ENCODE measurements at places on chromosomes 3 and 15.

GRCh38 chr3:141346839-141347238, 21.5 kb upstream of the ZBTB38 start:
- H3K36me3 ChIP-seq = no peaks in the 10 kb centered on the region
- no peak overlapping the region for H3K27ac ChIP-seq
- H3K27me3 ChIP-seq = no peaks in the 10 kb centered on the region

GRCh38 chr15:81332326-81332725, 8.4 kb upstream of the STARD5 start:
- H3K36me3 ChIP-seq = no peaks in the 10 kb centered on the region
- no peak for DNase-seq
- H3K4me3 ChIP-seq = no peak overlapping the region
- no peaks in the 10 kb centered on the region for H3K27me3 ChIP-seq
- peaks cover 2% of the 10 kb centered on the region for H3K4me1 ChIP-seq

DNA sequence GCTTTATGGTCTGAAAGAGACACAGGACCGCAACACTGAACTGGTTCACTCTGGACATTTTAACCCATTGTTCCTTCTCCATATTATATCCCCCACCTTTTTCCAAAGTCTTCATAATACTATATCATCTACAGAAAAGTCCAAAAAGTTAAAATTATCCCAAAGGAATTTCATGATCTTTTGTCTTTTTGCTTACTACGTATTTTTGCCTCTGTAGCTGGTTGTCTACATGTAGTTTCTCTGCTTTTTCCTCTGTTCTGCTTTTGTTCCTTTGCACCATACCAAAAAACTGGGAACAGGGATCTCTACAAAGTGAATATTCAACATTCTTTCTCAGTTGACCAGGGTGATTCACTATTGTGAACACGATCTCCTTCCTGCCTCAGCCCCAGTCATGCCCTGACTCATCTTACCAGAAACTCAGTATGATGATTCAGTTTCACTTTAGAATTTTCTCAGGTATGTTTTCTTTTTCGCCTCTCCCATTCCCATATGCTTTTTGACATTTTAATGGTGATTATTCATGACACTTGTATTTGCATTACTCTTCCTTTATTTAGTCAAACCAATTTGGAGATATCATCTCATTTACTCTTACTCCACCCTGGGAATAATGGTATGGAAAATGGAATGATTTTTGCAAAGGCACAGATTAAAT, 14.5 kb downstream of the EMC4 start:
- no peak overlapping the region for H3K27ac ChIP-seq
- no peak for DNase-seq
- no peaks in the 10 kb centered on the region for H3K27me3 ChIP-seq

GRCh38 chr15:82301296-82302016, 38.8 kb downstream of the SAXO2 start:
- no peak overlapping the region for H3K27ac ChIP-seq
- H3K27me3 ChIP-seq = peaks cover 23% of the 10 kb centered on the region
- H3K4me3 ChIP-seq = no peak overlapping the region
- no peaks in the 10 kb centered on the region for H3K4me1 ChIP-seq

- DNase-seq = no peak
- no peak overlapping the region for H3K27ac ChIP-seq
- H3K4me3 ChIP-seq = peak overlapping the region; percentile 46
- no peaks in the 10 kb centered on the region for H3K27me3 ChIP-seq
Observed at GRCh38 chr15:100245855-100246254, 95.9 kb downstream of the ADAMTS17 start.

DNA sequence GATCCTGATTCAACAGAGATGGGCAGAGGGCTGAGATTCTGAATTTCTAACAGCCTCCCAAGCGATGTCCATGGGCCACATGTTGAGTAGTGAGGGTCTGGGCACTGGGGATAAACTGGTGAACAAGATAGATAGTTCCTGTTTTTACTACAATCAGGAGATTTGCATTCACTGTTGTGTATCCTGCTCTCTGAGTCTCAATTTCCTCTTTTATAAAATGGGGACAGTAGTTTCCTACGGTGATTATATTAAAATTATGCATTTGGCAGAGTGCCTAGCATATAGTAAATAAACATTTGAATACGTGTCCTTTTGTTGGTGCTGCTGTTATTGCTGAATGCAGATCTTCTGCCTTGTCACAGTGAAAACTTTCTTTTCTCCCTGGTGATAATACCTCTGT, 102.5 kb downstream of the MYH15 start:
- H3K4me1 ChIP-seq = peaks cover 3% of the 10 kb centered on the region
- no peak overlapping the region for H3K27ac ChIP-seq
- H3K36me3 ChIP-seq = no peaks in the 10 kb centered on the region
- no peak overlapping the region for H3K4me3 ChIP-seq

- no peak overlapping the region for H3K4me3 ChIP-seq
- no peaks in the 10 kb centered on the region for H3K4me1 ChIP-seq
- no peaks in the 10 kb centered on the region for H3K27me3 ChIP-seq
Observed at GRCh38 chr3:48399387-48400172, 27.6 kb downstream of the FBXW12 start.

GRCh38 chr3:94071713-94072284, 8.9 kb downstream of the NSUN3 start:
- no peaks in the 10 kb centered on the region for H3K27me3 ChIP-seq
- no peaks in the 10 kb centered on the region for H3K4me1 ChIP-seq
- H3K36me3 ChIP-seq = peaks cover 32% of the 10 kb centered on the region
- no peak overlapping the region for H3K27ac ChIP-seq

GRCh38 chr3:47034868-47035489, 55.5 kb downstream of the NBEAL2 start:
- DNase-seq = no peak
- peaks cover 84% of the 10 kb centered on the region for H3K36me3 ChIP-seq
- no peaks in the 10 kb centered on the region for H3K4me1 ChIP-seq
- no peak overlapping the region for H3K27ac ChIP-seq
- H3K27me3 ChIP-seq = no peaks in the 10 kb centered on the region

DNA sequence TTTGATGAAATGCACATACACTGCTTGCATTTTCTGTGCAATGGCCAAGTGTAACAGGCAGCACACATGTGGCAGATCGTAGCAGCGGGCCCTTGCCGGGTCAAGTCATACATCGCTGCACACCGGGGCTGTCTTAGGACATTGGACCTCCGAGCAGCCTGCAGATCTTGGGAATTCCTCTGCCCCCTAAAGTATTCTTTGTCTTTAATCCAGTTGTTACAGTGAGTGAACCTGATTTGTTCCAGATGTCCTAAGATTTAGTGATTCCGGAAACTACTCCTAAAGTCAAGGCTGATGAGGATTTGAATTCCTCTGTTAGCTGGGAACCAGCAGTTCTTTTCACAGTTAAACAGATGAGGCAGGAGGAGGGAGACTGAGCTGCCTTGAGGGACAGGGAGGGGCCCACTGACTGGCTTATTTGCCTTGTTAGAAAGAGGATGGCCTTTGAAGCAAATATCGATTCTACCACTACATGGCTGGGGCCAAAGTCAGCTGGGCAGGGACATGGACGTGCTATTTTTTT, 190.7 kb upstream of the CTDSPL start:
- H3K4me3 ChIP-seq = no peak overlapping the region
- no peak for DNase-seq
- H3K27ac ChIP-seq = no peak overlapping the region
- no peaks in the 10 kb centered on the region for H3K4me1 ChIP-seq
- H3K27me3 ChIP-seq = no peaks in the 10 kb centered on the region

GRCh38 chr3:14587740-14588360, 47.7 kb upstream of the GRIP2 start:
- no peaks in the 10 kb centered on the region for H3K27me3 ChIP-seq
- H3K27ac ChIP-seq = no peak overlapping the region
- H3K36me3 ChIP-seq = no peaks in the 10 kb centered on the region
- DNase-seq = no peak
- no peaks in the 10 kb centered on the region for H3K4me1 ChIP-seq

DNA sequence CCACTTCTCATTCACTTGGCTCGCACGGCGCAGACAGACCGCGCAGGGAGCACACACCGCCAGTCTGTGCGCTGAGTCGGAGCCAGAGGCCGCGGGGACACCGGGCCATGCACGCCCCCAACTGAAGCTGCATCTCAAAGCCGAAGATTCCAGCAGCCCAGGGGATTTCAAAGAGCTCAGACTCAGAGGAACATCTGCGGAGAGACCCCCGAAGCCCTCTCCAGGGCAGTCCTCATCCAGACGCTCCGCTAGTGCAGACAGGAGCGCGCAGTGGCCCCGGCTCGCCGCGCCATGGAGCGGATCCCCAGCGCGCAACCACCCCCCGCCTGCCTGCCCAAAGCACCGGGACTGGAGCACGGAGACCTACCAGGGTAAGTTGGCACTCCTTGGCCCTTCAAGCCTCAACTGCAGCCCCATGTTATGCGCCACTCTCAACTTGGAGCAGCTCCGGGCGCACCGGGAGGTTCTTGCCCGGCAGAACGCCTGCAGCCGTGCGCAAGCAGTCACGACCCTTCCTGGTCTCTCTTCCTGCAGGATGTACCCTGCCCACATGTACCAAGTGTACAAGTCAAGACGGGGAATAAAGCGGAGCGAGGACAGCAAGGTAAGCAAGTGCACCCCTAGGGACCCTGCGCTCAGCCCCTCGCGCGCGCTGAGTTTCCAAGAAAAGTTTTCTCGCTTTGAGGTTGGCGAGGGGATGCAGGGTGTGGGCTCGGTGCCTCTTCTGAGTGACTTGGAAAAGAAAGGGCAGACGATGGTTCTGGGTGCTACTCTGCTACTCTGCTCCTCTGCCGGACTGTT, at the start of gene BHLHE40:
Gene BHLHE40 (plus strand): TSS at position 10 of the 801 bp plus-strand sequence. CDS start 282 bp downstream, at position 292.
- H3K27ac ChIP-seq = no peak within 1 kb of the TSS
- peaks cover 24% of the 10 kb centered on the region for H3K4me1 ChIP-seq
- DNase-seq = no peak
- peaks cover 48% of the 10 kb centered on the region for H3K27me3 ChIP-seq

DNA sequence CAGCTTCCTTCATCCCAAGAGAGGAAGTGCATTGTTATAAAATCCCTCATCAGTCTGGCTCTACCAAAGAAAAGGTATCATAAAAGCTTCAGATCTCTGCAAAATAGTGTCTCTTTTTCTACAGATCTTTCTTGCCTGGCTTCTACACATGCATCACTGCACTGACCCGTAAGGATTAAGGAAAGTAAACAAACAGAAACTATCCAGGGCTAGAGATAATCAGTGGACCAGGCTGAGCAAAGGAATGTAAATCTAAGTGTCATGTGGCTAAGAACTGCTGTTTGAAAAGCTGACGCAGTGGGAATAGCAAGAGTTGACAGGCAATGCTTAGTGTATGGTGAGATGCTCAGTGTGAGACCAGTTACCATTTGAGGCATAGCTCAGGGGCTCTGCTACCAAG, 339.7 kb downstream of the IL5RA start:
- H3K27ac ChIP-seq = no peak overlapping the region
- no peaks in the 10 kb centered on the region for H3K27me3 ChIP-seq
- no peaks in the 10 kb centered on the region for H3K36me3 ChIP-seq
- H3K4me3 ChIP-seq = no peak overlapping the region
- peaks cover 9% of the 10 kb centered on the region for H3K4me1 ChIP-seq

GRCh38 chr3:188068342-188068741, 85.6 kb upstream of the LPP start:
- H3K27me3 ChIP-seq = peaks cover 13% of the 10 kb centered on the region
- no peak overlapping the region for H3K27ac ChIP-seq
- no peak overlapping the region for H3K4me3 ChIP-seq
- H3K36me3 ChIP-seq = no peaks in the 10 kb centered on the region

GRCh38 chr15:82750831-82751180, 41.1 kb upstream of the AP3B2 start:
- peaks cover 5% of the 10 kb centered on the region for H3K4me1 ChIP-seq
- no peaks in the 10 kb centered on the region for H3K27me3 ChIP-seq
- DNase-seq = no peak
- H3K4me3 ChIP-seq = peak overlapping the region; percentile 72
- H3K27ac ChIP-seq = peak overlapping the region; percentile 52
- H3K36me3 ChIP-seq = peaks cover 37% of the 10 kb centered on the region

- no peak for DNase-seq
- no peaks in the 10 kb centered on the region for H3K4me1 ChIP-seq
- H3K4me3 ChIP-seq = no peak overlapping the region
Observed at GRCh38 chr3:31836131-31837075, 144.7 kb downstream of the OSBPL10 start.

DNA sequence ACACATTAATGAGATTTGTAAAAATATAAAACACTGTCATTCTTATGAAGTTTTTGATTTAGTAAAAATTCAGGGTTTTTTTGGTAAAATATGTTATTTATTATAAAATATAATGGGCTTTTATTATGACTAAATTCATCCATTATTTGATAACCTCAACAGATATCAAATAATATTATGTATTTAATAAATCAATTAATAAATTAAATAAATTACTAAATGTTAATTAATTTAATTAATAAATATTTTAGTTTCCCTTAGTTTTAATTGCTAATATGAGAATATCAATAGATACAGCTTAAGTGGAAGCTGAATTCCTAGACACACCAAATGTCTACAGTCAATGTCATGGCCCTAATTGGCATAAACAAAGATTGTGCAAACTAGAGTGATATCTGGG, 82.3 kb upstream of the DGKG start:
- H3K36me3 ChIP-seq = no peaks in the 10 kb centered on the region
- no peak for DNase-seq
- no peak overlapping the region for H3K27ac ChIP-seq
- H3K4me1 ChIP-seq = no peaks in the 10 kb centered on the region
- H3K4me3 ChIP-seq = no peak overlapping the region

DNA sequence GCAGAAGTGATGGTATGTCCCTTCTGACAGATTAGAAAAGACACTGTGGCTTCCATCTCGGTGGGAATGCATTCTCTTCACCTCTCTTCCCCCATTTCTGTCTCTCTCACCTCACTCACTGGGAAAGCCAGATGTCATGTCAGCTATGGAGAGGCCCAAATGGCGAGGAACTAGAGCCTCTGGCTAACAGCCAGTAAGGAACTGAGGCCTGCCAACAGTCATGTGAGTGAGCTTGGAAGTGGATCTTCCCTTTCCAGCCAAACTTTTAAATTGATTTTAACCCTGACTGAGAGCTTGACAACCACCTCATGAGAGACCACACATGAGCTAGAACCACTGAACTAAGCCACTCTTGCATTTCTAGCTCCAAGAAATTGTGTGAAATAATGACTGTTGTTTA, 35.2 kb upstream of the CDAN1 start:
- H3K27ac ChIP-seq = no peak overlapping the region
- H3K27me3 ChIP-seq = no peaks in the 10 kb centered on the region
- H3K36me3 ChIP-seq = peaks cover 30% of the 10 kb centered on the region
- no peak overlapping the region for H3K4me3 ChIP-seq
- no peak for DNase-seq

DNA sequence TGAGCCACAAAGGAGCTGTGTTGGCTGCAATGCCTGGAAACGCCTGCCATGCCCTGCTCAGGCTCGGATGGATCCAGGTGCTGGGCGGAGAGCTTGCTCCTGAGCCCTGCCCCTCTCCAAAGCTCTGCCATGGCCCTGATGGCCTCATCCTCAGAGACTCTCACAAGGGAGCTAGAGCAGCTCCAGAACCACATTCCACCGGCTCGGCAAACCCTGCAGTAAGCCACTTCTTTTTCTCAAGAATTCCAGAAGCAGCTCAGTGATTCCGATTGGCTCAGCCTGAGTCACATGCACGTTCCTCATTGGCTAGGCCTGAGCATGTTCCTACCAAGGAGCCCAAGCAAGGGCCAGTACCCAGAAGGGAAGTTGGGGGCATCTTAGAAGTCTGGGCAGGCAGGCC, 24.8 kb downstream of the TPRA1 start:
- peaks cover 2% of the 10 kb centered on the region for H3K36me3 ChIP-seq
- H3K27ac ChIP-seq = no peak overlapping the region
- no peaks in the 10 kb centered on the region for H3K27me3 ChIP-seq
- H3K4me1 ChIP-seq = no peaks in the 10 kb centered on the region
- no peak for DNase-seq

GRCh38 chr3:128281056-128281455, 127.8 kb downstream of the EEFSEC start:
- DNase-seq = no peak
- no peak overlapping the region for H3K4me3 ChIP-seq
- H3K36me3 ChIP-seq = no peaks in the 10 kb centered on the region
- H3K27ac ChIP-seq = no peak overlapping the region
